Stimulated activated CD4-positive, alpha-beta T cell treated with anti-CD3 and anti-CD28 coated beads, Interleukin-4, amount 100 ng/mL, for 24 hours (primary cell): ENCODE measurements at places on chromosomes 2 and 18.
A peak's percentile ranks its signal among the peaks of the same experiment; 100 is the strongest.

GRCh38 chr2:181992776-181993175 is 7.1 kb downstream of the PPP1R1C start:
- DNase-seq = no peak

- DNase-seq = peak; percentile 54
These were observed 86.0 kb downstream of the RBMS1 start for GRCh38 chr2:160407393-160408172.

- DNase-seq = no peak
These were observed 3.4 kb downstream of the C2orf80 start for GRCh38 chr2:208186465-208186864.

- DNase-seq = no peak
These were observed 1309.8 kb upstream of the NRXN1 start for GRCh38 chr2:52341732-52342131.
